ENCODE measurements at places on chromosomes 1 and 21. TPM values are rescaled to one million over a fixed set of nuclear protein-coding genes. Genes with fewer than 3 reads are reported as not detected.

The GPBP1L1 gene
- 24.0 TPM for polyA plus RNA-seq

- DNase-seq: peak; percentile 5
Observed at GRCh38 chr21:16870103-16870502, 642.7 kb upstream of the CXADR start.

DNA sequence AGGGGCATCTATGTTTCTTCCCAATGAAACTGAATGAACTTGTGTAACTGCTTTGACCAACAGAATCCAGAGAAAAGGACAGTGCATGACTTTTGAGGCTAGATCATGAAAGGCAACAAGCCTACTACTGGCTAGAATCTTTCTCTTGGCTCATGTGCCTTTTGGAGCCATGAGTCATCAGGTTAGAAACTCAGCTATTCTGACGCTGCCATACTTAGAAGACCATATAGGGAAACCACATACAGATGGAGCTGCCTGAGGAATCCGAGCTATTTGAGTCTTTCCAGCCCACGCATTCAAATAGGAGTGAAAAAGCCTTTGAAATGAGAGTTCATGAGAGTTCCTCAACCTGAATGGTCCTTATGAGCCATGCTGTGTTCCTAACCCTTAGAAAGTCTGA lies 738.5 kb upstream of the CHRM3 start:
- peak; percentile 100 for DNase-seq

- DNase-seq: no peak
Observed at GRCh38 chr1:154951901-154952657, 3.8 kb downstream of the PBXIP1 start.

DNA sequence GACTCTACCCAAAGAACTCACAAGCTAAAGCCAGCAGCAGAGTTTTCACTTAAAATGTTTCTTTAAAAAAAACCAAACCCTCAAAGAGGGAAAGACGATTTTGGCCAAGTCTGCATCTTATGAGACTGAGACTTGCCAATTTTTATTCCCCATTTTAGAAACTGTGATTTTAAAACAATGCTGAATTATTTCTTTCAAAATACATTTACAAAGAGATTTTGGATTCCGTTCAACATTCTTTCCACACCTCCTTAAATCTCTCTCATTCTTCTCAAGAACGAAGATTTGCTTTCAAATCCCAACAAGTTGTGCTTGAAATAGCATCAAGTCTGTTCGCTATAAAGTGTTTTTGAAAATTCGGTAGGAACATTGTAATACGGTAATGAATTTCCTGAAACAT lies 133.9 kb upstream of the VANGL1 start:
- DNase-seq: no peak

- no peak for DNase-seq
Observed at GRCh38 chr21:18917622-18918021, 514.0 kb upstream of the TMPRSS15 start.

- peak; percentile 98 for DNase-seq
Observed at GRCh38 chr1:183198463-183198862, 12.4 kb downstream of the LAMC2 start.

DNA sequence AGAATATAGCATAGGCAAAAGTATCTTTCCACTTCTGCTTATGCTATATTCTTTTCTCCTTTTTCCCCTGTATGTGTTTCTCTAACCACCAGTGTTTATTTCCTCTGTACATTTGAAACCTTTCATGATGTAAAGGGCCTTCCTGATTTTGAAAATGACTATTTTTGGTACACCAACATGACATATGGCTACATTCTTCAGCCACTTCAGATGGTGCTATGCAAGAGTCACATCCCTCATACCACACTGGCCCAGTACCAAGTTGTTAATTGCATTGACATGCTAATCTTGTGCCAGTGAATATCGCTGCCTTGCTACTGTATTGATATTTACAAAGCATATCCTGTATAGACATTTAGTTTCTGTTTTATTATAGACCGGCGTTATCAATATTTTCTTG lies 408.7 kb downstream of the NCAM2 start:
- no peak for DNase-seq

Measured in IMR-90 (cell line).